Activated naive CD8-positive, alpha-beta T cell treated with anti-CD3 and anti-CD28 coated beads, Interleukin-2, amount 10 ng/mL, durations not matched to agents 7 days and 5 days (primary cell): ENCODE measurements at places on chromosomes 2 and 18. TPM values are rescaled to one million over a fixed set of nuclear protein-coding genes. Genes with fewer than 3 reads are reported as not detected.

- H3K4me3 ChIP-seq = no peak overlapping the region
- no peak overlapping the region for H3K27ac ChIP-seq
- DNase-seq = no peak
- no peaks in the 10 kb centered on the region for H3K27me3 ChIP-seq
- peaks cover 4% of the 10 kb centered on the region for H3K4me1 ChIP-seq
These were observed 14.1 kb upstream of the CNNM3 start for GRCh38 chr2:96801786-96802595.

Gene SCN1A
- total RNA-seq = not detected

- DNase-seq = no peak
- no peak overlapping the region for H3K27ac ChIP-seq
- H3K4me3 ChIP-seq = no peak overlapping the region
These were observed 30.6 kb downstream of the RTN4 start for GRCh38 chr2:55019526-55020258.

Gene TCF7L1
- not detected for total RNA-seq

- peaks cover 35% of the 10 kb centered on the region for H3K27me3 ChIP-seq
- H3K4me3 ChIP-seq = no peak overlapping the region
- no peak for DNase-seq
- H3K27ac ChIP-seq = no peak overlapping the region
- no peaks in the 10 kb centered on the region for H3K4me1 ChIP-seq
These were observed 7.8 kb upstream of the TMEM37 start for GRCh38 chr2:119423811-119424210.

- H3K27ac ChIP-seq = no peak overlapping the region
- H3K4me3 ChIP-seq = no peak overlapping the region
- DNase-seq = no peak
- H3K27me3 ChIP-seq = no peaks in the 10 kb centered on the region
- H3K4me1 ChIP-seq = no peaks in the 10 kb centered on the region
- no peaks in the 10 kb centered on the region for H3K36me3 ChIP-seq
These were observed 362.8 kb downstream of the CBLN2 start for GRCh38 chr18:72181241-72181764.

DNA sequence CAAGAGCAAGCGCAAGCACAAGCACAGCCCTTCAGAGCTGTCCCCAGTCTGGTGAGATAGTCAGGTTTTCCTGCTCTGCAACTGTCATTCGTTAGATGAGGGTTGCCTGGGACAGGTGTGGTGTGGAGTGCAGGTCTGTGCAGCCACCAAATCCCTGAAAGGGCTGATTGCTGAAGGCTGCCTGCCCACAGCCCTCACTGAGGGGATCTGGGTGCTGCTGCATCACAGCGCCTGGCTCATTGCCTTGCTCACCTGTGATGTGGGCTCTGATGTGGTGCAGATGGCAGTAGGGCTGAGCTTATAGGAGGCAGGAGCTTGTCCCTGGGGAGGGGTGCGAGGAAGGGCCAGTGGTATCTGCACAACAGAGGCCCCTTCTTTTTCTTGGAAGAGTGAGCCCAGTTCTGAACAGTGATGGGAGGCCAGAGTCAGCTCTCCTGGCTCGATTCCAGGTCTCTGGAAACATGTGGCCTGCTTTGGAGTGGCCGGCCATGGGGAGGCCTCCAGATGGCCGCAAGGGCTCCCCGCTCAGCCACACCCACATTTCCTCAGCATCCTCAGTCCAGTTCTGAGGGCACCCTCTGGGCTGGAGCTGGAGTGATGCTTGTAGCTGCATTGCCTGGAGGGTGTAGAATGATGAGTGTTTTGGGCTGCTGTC is 11.4 kb downstream of the UBE2F start:
- DNase-seq = no peak
- peak overlapping the region; percentile 2 for H3K4me3 ChIP-seq
- H3K27me3 ChIP-seq = no peaks in the 10 kb centered on the region
- H3K4me1 ChIP-seq = peaks cover 44% of the 10 kb centered on the region

GRCh38 chr2:218810256-218810655 is 21.3 kb downstream of the PRKAG3 start:
- H3K27ac ChIP-seq = no peak overlapping the region
- H3K4me1 ChIP-seq = peaks cover 8% of the 10 kb centered on the region
- H3K4me3 ChIP-seq = no peak overlapping the region
- DNase-seq = no peak
- no peaks in the 10 kb centered on the region for H3K36me3 ChIP-seq
